Stimulated activated CD8-positive, alpha-beta memory T cell treated with anti-CD3 and anti-CD28 coated beads, Interleukin-4, amount 100 ng/mL, for 1 hour (primary cell): ENCODE measurements at places on chromosomes 3 and 15.

GRCh38 chr3:127153506-127153815 is 39.5 kb upstream of the PRR23E start:
- DNase-seq = no peak

GRCh38 chr3:71217640-71218222 is 365.8 kb downstream of the FOXP1 start:
- DNase-seq = no peak

DNA sequence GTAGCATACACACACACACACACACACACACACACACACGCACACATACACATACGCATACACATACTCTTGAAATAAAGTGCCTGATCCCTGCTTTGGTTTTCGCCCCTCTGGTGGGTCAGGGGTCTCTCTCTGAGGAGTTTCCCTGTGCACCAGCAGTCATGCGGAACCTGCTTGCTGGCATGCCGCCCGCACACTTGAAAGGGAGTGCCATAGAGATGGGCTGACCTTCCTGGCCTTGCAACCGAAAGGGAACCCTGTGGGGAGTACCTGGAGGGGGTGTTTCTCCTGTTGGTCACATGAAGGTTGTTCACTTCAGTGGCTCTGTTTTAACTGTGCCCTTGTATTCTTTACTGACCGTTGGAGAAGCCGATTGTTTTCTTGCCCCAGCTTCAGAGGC is 752.3 kb downstream of the NR2F2 start:
- DNase-seq = no peak

- DNase-seq = no peak
Measured at GRCh38 chr15:67397139-67397538, 123.8 kb upstream of the C15orf61 start.

DNA sequence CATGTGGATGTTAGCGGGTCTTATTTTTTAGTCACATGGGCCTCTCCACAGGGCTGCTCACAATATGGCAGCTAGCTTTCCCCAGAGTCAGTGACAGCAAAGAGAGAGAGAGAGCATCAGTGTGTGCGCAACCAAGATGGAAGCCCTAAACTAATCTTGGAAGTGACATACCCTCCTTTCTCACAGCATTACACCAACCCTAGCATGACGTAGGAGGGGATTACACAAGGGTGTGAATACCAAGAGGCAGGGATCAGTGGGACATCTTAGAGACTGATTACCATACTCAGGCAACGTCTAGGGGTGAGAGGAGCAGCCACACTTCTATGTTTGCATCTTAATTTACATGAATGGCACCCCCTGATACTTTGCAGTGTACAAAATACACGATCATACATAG is 3.5 kb upstream of the UBE2E2 start:
- DNase-seq = no peak
